ENCODE measurements at places on chromosomes 5 and 9.
A peak's percentile ranks its signal among the peaks of the same experiment; 100 is the strongest.

DNA sequence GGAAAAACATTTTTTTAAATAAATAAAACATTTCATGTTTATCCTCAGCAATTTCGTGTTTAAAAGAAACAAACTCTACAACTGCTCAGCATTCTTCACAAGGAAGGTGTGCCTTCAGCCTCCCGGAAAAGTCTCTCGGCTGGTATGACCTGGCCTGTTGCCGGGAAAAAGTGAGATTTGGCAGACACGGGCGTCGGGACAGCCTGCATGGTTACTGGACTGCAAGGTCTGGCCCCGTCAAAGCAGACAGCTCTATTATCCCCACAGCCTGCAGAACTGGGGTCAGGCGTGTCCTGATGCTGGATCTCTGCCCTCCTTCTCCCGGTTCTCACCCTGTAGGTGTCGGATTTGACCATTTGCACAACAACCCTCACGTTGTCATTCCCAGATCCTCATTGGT, 120.3 kb upstream of the SPATA31C2 start:
- DNase-seq = no peak

DNA sequence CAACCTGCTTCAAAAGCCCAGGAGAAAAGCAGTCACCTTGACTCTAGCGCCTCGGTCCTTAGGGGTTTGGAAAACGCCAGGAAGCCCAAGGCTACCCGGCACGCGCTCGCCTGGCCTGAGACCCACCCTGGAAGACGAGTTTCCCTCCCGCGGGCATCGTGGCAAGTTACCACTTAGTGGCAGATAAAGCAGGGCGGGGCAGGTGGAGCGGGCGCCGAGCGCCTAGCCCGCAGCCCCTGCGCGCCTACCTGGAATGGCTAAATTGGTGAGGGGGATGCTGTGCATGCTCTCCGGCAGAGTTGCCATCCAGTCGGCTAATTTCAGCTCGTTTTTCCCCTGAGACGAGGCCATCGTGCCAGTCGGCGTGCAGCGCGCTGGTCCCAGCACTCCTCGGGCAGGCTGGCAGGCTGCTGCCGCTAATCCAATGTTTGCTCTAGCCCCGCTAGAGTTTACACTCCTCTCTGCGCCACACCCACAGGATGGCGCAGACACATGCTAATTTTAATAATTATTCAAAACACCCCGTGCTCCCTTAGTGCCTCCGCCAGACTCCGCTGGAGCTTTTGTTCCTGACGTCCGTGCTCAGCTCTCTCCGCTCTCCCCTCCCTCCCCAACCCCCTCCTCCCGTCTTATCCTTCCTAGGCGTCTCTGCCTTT, at the start of gene PLCXD3:
Gene PLCXD3, minus strand, starts transcription at position 426 of the 656 bp plus-strand sequence. Its CDS starts 75 bp downstream, at position 351.
- DNase-seq = peak; percentile 63

DNA sequence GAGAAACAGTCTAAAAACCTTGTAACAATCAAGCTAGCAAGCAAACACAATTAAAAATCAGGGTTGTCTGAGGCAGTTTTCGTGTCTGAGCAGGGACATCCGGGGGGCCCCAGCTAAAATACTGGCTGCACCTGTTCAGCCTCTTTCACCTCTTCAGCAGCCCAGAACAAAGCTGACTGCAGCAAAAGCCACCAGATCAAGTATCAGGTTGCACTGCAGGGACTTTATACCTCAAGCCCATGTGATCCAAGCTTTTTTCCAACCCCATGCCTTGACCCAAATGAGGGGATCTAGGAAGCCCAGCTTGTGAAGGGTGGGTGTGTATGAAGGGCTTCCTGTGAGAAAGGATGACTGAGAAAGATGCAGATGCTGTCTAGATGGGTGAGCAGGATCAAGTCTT, 133.4 kb downstream of the SEMA6A start:
- DNase-seq = no peak

DNA sequence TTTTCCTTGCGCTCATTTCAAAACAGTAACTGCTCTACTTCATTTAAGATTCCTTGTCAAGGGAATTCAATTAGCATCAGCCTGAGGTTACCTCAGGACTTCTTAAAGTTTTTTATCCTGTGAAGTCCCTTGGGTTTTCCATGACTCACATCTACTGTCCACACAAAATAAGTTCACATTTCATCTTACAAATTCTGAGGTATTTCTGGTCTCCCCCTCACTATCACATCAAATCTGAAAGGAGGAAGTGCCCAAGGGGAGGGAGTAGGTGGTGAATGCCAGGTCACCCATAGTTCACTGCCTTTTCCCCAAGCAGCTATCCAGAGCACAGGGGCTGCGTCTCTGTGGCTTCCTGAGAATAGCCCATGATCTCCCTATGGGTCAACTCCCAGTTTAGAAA, 227.1 kb upstream of the NREP start:
- DNase-seq = no peak

DNA sequence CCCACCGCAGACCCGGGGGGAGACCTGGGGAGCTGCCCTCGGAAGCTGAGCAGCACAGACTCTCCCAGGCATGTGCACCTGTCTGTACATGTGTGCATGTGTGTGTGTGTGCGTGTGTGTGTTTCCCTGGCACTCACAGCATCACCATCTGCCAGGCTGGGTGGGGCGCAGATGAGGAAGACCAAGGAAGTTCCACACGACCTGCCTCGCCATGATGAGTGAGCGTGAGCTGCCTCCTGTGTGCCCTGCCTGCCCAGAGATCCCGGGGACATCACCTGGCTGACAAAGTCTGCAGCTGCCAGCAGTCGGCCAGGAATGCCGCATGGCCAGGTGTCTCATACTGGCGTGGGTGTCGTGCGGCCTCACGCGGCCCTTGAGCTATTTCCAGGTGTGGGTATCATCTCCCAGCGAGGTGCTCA, 4.0 kb upstream of the GPSM1 start:
- DNase-seq = no peak

GRCh38 chr5:56735849-56736641, 79.3 kb upstream of the MAP3K1 start:
- no peak for DNase-seq

DNA sequence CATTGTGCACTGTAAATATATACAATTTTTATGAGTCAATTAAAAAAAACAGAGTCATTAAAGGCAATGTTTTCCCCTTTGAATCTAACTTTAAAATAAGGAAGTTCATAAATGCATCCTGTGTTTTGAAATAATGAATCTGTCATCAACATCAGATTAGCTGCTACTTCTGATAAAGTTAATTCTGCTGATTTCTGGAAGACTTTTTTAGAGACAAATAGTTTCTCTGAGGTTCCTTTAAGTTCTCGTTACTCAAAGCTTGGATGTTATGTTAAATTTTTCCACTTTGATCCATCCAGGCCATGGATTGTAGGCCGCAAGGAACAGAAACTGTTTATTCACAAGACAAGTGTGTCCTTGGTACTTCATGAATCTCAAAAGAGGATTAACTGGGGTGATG, 115.5 kb downstream of the CARTPT start:
- DNase-seq = no peak

GRCh38 chr5:170861917-170862766, at the start of gene RANBP17:
Gene RANBP17 (plus strand): TSS chr5:170862018.
- peak; percentile 51 for DNase-seq

GRCh38 chr5:23302438-23302837, 205.0 kb upstream of the PRDM9 start:
- DNase-seq = no peak

DNA sequence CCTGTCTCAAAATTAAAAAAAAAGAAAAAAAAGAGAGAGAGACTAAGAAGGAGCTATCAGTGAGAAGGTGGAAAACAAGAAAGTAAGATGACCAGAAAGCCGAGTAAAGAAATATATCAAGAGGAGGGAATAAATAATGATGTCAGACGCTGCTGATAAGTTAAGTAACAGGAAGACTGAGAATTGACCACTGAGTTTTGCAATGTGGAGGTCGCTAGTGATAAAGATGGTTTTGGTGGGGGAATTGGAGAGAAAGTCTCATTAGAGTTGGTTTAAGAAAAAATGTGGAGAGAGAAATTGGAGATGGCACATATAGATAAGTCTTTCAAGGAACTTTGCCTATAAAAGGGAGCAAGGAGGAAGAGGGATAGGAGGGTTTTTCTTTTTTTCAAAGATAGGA, 91.9 kb downstream of the RAD23B start:
- DNase-seq = no peak

GRCh38 chr9:72480921-72481320, 40.5 kb upstream of the TMC1 start:
- no peak for DNase-seq

- DNase-seq = no peak
These were observed 2.8 kb downstream of the GBGT1 start for GRCh38 chr9:133160742-133161546.

- no peak for DNase-seq
These were observed 2.9 kb downstream of the SV2C start for GRCh38 chr5:76086095-76086494.

DNA sequence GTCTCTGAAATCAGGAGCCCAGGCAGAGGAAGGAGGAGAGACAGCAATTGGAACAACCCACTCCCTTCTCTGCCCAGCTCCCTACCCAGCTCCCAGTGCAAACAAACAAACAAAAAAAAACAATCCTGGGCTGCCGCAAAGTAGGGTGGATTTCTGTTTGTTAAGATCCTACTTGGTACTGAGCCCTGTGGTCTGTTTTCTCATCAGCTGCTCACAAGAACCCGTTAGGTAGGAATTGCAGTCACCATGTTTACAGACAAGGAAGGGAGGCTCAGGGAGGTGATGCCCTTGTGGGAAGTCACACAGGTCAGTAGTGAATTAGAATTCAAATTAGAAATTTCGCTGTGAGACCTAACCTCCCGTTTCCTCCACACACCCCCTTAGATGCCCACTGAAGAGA, 128.8 kb upstream of the RAD23B start:
- no peak for DNase-seq

- no peak for DNase-seq
These were observed 13.4 kb upstream of the AFF4 start for GRCh38 chr5:132976852-132977251.

DNA sequence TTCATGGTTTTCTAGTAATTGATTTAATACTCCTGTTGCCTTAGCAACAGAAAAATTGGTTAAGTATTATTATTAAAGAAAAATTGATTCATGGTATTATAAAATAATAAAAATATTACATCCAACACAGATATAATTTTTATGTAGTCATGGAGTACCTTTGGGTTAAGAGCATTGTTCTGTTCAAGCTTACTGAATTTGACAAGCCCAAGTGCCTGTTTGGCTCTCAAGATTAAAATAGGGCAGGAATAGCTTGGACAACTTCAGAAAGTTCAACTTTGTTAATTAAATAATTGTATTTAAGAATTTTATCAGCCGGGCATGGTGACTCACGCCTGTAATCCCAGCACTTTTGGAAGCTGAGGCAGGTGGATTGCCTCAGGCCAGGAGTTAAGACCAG, 82.0 kb downstream of the NIPBL start:
- DNase-seq = no peak

- no peak for DNase-seq
These were observed 174.4 kb downstream of the EBF1 start for GRCh38 chr5:158925314-158925713.

DNA sequence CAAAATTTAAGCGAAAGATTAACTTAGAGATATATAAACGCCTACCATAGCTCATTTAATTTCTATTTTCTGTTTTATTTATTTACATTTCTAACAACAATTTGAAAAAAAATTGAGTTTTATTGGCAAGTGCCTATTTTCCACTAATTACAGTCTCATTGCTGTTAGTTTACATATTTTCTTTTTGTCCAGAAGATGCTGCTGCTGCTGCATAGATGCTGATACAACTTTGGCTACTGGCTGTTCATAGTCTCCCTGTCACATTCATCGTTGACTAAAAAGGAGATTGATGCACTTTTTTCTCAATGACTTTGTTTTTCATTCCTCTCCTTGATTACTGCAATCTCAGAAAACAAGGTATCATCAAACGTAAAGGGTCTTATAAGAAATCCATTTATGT, 235.4 kb downstream of the CDH9 start:
- DNase-seq = no peak

Measured in NCI-H2227 treated with DMSO at 0.1 percent for 48 hours (cell line).